Cerebellar nuclear complex (tissue), 1 donor: ENCODE measurements at places on chromosomes 6 and 20.

DNA sequence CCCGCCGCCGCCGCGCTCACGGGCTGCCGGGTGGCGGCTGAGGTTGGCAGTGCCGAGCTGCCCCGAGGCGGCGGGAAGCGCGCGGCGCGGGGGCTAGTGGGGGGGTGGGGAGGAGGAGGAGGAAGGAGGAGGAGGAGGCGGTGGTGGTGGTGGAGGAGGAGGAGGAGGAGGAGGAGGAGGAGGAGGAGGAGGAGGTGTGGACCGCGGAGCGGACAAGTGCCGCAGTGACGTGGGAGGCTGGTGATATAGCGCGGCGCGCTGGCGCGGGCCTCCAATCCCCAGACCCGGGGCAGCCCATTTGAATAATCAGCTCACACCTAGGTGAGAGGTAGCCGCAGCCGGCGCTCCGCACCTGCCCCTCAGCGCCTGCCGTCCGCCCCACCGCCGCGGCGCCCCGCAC lies at the start of gene FOXA2:
FOXA2 (minus strand) TSS at position 51 of the 400 bp plus-strand sequence. CDS start 294 bp downstream, outside the sequence.
- no peak for DNase-seq

DNA sequence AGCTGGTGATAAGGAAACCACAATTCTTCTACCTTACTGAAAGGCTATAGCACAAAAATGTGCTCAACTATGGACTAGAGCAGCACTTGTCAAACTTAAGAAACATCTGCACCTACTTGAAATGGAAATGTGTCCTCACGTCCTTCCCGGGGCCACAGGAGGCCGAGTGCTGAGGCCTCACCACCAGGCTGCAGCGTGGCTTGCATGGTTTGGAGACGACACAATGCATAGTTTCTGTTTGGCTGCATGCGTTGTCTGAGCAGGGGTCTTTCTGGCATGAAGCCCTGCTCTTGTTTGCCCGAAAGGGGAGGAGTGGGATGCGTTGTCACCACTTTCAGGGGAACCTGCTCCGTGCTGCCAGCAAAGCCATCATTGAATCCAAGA lies 228.8 kb downstream of the TTLL2 start:
- DNase-seq = no peak

GRCh38 chr6:139330826-139331500 lies 39.2 kb upstream of the TXLNB start:
- DNase-seq = no peak

GRCh38 chr20:60142587-60142986 lies 184.4 kb downstream of the CDH26 start:
- no peak for DNase-seq

DNA sequence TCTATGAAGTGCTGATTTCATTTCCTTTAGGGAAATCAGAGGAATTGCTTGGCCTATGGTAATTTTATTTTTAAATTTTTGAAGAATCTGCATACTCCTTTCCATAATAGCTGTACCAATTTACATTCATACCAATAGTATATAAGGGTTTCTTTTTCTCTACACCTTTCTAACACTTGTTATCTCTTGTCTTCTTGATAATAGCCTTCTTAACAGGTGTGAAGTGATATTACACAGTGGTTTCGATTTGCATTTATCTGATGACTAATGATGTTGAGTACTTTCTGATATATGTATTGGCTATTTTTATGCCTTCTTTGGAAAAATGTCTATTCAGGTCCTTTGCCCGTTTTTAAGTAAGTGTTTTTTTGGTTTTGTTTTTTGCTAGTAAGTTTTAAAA lies 40.8 kb downstream of the SMAP1 start:
- DNase-seq = no peak

DNA sequence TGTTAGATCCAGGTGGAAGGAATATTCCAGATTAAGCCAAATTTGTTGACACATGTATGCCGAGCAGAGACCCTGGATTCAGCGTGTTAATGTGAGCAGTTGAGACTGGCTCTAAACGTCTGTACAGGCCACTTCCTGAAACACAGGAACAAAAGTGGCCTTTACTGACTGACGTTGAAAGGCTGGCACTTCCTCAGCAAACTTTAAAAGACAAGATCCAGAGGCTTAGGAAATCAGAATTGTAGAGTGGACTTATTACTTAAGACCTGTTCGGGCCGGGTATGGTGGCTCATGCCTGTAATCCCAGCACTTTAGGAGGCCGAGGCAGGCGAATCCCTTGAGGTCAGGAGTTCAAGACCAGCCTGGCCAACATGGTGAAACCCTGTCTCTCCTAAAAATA lies 125.7 kb upstream of the ARID1B start:
- no peak for DNase-seq

- DNase-seq = no peak
These were observed 136.4 kb upstream of the SALL4 start for GRCh38 chr20:51938559-51939258.

DNA sequence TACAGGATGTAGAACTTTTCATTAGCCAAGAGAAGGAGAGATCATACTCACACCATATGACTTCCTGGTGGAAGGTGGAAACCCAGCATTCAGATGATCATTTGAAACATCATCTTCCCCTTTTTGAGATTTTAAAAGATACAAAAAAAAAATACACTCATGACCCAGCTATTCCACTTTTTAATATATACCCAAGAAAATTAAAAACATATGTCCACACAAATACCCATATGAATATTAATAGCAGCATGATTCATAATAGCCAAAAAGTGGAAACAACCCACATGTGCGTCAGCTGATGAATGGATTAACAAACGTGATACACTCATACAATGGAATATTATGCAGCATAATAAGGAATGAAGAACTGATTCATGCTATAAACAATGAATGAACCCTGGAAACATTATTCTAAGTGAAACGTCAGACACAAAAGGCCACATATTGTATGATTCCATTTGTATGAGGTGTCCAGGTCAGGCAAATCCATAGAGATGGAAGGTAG lies 130.0 kb upstream of the SGK1 start:
- DNase-seq = no peak

DNA sequence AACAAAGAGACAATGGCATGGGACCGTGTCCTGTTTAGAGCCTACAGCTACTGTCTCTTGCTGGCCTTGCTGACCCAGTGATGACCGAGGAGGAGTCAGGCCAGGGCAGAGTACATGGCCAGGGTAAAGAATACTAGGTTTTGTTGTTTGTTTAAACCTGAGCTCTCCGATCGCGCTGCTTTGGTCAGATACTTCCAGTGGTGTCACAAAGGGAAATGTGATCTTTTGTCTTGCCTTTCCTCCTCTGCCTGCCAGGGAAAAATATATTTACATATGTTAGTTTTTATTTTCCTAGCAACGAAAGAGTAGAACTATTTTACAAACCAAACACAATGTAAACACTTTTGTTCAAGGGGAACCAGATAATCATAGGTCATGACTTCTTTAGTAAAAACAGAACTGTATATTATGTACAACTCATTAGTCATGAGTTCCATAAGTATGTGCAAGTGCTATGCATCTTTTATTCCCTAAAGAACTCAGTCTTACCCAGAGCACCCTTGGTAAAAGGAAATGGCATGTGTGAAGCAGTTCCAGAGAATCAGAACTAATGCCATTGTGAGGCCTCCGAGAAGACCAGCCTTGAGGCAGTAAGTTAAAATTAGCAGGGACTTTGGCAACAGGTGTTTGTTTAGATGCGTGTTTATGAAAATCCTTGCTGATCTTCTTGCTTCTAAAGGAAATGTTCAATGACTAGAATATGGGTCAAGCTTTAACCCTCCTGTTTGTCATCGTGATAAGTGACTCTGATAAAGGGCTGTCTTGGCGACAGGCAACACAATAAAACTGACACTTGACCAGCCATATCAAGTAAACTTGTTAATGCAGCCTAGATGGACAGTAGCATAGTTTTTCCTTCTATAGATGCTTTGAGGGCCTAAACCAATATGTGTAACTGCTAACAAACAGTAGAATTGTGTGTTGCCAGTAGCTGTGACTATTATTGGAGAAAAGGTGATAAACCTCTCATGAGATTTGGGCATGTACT lies 204.6 kb downstream of the NKAIN2 start:
- no peak for DNase-seq

DNA sequence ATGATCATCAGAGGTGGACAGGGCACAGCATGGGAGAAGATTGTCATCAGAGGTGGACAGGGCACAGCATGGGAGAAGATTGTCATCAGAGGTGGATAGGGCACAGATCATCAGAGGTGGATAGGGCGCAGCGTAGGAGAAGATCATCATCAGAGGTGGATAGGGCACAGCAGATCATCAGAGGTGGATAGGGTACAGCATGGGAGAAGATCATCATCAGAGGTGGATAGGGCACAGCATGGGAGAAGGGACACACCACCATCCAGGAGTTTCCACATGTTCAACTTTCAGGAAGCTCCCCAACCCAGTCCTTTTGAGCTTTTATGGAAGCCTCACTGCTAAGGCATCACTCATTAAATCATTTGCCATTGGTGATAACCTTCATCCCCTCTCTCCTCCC lies 104.1 kb downstream of the MAP7 start:
- no peak for DNase-seq

DNA sequence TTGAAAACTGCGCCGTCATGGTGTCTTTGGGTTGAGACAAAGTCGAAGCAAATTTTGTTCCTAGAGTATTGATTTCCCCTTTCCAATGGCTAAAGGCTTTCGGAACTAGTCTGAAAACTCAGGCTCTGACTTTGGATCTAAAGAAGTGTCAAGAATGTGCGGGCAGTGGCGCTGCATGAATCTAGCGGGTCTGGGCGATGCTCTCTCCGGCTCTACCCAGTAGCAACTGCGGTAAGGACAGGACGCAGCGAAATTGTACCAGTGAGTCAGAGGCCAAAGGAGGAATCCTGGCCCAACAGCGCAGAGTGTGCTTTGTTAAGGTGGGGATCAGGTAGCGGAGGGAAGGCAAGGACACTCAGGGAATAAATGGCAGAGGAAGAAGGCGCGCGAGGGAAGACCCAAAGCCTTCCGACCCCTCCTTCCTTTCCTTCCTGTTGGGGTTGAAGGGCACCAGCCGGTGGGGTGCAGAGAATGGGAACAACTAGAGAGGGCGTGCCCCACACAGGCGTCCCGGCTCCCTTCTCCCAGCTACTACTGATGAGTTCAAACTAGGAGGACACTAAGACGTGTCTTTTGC lies 32.1 kb downstream of the HLA-F start:
- no peak for DNase-seq

DNA sequence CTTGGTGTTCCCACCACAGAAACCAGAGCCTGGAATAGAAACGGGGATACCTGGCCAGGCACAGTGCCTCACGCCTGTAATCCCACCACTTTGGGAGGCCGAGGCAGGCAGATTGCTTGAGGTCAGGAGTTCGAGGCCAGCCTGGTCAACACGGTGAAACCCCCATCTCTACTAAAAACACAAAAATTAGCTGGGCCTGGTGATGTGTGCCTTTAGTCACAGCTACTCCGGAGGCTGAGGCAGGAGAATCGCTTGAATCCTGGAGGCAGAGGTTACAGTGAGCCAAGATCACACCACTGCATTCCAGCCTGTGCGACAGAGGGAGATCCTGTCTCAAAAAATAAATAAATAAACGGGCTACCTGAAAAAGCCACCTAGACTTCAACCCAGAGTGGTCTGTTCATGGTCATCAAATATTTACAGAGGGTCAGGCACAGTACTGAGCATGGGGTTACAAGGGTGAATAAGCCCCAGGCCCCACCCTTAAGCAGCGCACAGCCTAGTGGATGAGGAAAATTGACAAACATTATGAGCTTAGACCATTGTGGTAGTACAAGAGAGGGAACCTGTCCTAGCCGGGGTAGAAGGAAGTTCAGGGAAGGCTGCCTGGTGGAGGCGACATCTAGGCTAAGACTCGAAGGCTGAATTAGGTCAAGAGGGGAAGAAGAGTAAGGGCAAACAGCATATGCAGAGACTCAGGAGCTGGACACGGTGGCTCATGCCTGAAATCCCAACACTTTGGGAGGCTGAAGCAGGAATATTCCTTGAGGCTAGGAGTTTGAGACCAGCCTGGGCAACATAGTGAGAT lies 7.2 kb upstream of the PCIF1 start:
- DNase-seq = no peak

GRCh38 chr20:8933381-8933807 lies 135.5 kb upstream of the PLCB4 start:
- no peak for DNase-seq

DNA sequence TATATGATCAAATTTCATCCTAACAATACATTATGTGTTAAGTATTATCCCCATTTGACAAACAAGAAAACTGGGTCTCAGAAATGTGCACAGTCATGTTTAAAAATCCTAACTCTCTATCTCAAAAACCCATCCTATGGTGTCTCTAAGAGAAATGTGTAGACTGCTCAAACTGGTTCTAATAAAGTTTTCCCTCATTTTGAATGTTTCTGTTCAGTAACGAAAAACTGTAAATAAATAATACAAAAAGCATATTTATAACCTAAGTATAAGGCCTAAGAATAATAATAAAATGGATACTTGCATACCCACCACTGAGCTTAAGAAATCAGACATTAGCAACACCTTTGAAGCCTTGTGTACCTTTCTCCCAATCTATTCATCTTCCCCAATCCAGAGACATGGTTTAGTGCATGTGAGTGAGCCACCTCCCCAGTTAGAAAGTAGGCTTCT lies 39.0 kb downstream of the TNFAIP3 start:
- no peak for DNase-seq

GRCh38 chr20:50924261-50924920 lies 6.8 kb downstream of the ADNP start:
- no peak for DNase-seq

DNA sequence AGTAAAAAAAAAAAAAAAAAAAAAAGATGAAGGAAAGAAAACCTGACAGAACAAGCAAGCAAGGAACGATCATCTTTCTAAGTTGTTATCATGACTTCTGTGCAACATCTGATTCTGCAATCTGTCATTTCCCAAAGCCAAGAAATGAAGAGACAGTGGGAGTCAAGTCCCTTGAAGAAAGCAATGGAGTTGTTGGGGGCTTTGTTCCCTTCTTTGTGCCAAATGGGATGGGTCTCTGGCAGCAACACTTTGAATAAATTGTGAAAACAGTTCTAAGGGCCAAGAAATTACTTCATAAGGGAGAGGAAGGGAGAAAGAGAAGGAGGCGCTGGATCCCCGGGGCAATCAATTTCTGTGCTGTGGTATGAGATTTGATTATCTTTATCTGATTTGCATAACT lies 33.3 kb upstream of the RSPO3 start:
- DNase-seq = no peak

- DNase-seq = no peak
These were observed 21.0 kb upstream of the AVP start for GRCh38 chr20:3105256-3106137.

DNA sequence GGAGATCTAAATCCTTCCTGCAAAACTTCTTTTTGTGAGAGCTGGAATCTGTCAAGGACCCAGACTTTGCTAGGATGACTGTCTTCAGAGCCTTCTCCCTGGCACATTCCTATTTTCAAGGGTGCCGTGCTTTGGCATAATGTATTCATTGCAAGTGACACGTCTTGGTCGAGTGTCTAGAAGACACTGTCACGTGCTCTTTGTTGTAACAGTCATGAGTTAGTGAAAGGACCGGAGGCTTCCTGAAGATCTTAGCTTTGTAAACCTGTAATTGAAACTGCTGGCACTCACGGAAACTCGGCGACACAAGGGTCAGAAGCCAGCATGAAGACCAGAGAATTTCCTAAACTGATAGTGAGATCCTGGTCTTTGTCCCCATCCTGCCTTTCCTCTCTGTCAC lies 19.7 kb upstream of the TAGAP start:
- no peak for DNase-seq
